ENCODE measurements at places on chromosomes 12 and 14.

DNA sequence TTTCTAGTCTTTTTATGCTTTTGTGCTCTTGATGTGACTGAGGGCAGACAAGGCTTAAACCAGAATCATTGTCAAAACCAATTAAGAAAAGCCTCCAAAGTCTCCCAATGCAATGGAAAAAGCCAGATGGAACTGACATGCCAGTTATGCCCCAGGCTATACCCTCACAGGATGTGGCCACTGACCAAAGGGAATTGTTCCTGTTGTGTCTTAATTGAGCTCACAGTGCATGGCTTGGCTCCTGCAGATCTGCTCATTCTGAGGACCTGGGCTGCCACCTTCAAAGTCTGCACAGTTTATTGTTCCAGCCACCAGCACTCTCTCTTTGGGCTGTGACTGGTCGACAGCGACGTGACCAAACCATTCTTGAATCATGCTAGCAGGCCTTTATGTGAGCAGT lies 17.1 kb upstream of the BICD1 start:
- DNase-seq: no peak

DNA sequence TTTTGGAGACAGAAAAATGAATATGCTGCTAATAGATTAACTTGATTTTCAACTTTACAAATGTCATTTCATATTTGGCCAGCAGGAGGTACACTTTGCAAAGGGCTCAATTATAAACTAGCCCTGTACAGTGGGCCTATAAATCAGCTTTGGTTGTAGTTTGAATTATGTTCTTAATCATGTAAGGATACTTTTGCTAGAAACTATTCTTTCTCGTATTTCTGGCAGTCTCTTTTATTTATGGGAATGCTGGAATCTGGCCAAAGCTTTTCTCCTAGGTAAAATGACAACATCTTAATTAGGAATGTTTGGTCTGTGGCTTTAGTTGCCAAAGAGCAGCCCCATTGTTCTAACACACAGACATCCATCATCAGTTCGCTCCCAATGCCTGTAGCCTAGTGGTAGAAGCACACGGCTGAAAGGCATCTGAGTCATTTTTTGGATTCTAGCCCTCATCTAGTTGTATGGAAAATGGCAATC lies 1322.3 kb upstream of the SEL1L start:
- DNase-seq: no peak

DNA sequence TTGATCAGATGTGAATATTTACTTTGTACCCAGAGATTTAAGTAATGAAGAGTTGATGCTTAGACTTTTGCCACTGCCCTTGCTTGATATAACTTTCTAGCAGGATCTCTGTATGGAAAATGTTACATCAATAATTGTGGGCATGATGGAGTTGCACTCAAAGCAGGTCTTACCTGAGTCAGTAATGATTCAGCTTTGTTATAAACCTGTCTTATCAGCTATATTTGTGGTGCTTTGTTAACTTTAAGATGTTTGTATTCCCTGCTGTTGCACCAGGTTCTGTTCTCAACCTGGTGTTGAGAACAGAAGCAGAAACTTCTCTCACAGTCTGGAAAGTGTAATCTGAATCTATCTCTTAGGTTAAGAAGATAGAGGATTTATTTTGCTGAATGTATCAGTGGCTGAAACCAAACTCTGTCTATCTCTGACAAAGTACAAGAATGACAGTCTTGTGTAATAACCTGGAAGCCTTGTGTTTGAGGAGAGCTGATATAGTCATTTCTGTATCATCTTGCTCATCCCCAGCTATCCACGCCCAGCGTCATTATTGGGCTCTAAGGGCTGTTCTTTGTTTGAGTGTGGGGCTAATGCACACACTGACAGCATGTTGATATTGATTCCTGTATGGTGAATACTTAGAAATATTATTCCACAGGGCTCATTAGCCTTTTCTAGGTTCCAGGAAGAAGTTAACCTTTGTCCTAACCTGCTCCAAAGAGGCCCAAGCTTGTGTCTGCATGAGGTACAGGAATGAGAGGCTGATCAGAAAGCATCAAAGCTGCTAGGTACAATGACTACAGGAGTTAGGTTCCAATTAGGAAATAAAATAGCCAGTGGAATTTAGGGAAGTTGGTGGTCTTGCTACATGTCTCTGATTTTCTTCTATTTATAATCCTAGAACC lies 3.6 kb downstream of the AKAP6 start:
- no peak for DNase-seq

- no peak for DNase-seq
Observed at GRCh38 chr14:90503582-90503981, 106.8 kb downstream of the CALM1 start.

GRCh38 chr12:117686911-117687377 lies 281.8 kb downstream of the KSR2 start:
- DNase-seq: no peak

- no peak for DNase-seq
Observed at GRCh38 chr12:42473561-42473960, 116.0 kb downstream of the PRICKLE1 start.

DNA sequence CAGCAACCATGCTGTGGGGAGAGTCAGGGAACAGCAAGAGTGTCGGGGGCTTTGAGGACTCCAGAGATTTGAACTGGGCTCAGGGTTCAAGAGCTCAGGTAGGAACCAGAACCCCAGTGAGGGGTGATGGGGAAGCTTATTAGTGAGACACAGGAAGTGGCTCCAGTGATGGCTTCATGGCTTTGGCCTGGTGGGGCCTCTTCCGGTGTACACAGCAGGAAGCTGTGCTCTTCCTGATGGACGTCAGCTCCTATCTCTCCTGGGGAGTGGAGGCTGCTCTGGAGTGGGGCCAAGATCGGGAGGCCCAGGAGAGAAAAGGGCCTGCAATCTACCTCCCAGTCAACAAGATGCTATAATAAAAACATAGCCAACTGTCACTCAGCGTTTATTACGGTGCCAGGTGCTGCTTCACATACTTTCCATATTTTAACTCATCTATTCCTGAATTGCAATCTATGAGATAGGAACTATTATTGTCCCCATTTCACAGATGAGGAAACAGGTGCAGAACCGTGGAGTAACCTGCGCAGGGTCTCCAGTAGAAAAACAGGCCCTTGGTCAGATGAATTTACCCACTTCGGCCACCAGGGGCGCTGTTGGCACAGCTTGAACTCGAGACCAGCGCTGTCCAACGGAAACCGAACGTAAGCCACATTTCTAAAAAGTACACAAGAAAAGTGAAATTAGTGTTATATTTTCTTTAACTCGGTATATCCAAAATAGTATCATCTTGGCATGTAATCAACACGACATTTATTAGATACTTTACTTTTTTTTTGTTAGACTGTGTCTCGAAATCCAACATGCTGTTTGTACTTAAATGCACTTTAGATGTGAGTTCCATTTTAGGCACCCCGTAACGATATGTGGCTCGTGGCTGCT lies 63.6 kb upstream of the DLK1 start:
- no peak for DNase-seq

- no peak for DNase-seq
Observed at GRCh38 chr12:70772836-70773235, 135.6 kb upstream of the PTPRB start.

DNA sequence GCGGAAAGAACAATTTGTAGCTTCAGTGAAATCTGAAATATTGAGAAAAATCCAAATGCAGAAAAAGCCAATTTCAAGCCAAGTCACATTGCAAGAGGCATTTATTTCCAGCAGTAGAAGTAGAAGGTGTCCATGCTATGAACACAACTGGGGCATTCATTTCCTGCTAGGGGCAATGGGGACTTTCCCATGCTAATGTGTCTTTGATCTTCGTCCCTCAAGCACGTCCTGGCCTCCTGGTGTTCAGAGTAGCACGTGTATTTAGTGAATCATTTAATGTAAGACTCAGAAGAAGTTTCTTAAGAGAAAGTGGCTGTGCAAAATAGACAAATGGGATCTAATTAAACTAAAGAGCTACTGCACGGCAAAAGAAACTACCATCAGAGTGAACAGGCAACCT lies 267.9 kb downstream of the TMEM132C start:
- no peak for DNase-seq

GRCh38 chr14:61599942-61600341 lies 95.4 kb upstream of the HIF1A start:
- no peak for DNase-seq

DNA sequence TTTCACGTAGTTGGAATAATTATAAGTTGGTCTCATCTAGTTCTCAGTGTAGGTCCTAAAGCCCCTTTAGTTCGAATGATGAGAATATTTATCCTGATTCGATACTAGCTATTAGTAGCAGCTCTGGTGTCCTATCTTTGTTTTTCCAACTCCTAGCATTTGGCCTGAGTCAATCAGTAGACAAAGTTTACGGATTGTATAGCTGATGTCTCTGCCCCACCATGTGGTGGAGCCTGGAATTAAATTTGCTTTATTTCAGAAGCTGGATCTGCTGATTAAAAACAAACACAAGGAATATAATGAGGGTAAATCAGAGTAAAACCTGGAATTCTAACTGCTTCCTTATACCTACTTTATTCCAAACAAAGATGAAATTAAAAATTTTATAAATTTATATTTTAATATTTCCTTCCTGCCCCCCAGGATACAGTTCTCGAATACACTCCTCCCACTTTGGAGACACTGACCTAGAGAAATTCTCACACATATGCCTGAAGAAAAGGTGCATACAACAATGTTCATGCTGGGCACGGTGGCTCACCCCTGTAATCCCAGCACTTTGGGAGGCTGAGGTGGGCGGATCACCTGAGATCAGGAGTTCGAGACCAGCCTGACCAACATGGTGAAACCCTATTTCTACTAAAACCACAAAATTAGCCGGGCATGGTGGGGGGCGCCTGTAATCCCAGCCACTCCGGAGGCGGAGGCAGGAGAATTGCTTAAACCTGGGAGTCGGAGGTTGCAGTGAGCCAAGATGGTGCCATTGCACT lies 7.6 kb upstream of the BRMS1L start:
- no peak for DNase-seq

GRCh38 chr14:51209457-51209856 lies 30.6 kb upstream of the TMX1 start:
- DNase-seq: no peak

DNA sequence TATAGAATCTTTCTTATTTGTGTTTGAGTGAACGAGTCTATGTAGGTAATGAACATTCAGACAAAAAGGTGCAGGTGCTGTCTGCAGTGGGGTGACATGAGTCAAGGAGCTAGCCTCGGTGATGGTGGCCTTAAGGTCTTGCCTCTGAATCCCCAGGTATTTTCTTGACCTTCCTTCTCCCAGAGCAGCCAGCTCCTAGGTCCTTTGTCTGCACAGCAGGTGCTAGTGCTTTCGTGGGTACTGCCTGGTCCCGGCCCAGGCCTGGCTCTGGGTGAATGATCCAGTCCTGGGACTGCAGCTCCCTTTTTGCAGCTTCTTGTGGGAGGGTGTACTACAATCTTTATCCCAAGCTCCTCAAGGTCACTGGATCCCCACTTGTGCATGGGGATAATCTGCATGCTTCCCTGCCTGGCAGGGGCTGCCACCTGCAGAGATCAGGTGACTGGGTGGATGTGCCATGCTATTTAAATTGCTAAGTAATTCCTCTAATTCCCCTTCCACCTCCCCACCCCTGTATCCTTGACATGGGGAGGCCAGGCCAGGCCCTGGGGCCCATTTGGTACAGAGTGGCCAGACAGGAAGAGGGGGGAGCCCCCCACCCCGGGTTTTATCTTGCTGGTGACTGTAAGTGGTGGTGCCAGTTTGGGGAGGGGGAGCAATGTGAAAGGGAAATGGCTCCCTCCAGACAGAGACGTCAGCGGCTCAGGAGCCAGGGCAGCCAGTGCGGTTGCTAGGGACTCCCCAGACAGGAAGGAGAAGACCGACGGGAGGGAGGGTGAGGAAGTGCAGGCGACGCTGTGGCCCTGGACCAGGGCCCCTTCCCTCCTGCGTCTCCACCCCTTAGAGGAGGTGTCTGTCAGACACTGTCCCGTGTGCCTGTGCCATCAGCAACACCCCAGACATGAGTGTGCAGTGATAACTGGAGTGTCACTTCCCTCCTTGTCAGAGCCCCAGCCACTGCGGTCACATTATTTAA lies 6.7 kb downstream of the VASH1 start:
- peak; percentile 67 for DNase-seq

DNA sequence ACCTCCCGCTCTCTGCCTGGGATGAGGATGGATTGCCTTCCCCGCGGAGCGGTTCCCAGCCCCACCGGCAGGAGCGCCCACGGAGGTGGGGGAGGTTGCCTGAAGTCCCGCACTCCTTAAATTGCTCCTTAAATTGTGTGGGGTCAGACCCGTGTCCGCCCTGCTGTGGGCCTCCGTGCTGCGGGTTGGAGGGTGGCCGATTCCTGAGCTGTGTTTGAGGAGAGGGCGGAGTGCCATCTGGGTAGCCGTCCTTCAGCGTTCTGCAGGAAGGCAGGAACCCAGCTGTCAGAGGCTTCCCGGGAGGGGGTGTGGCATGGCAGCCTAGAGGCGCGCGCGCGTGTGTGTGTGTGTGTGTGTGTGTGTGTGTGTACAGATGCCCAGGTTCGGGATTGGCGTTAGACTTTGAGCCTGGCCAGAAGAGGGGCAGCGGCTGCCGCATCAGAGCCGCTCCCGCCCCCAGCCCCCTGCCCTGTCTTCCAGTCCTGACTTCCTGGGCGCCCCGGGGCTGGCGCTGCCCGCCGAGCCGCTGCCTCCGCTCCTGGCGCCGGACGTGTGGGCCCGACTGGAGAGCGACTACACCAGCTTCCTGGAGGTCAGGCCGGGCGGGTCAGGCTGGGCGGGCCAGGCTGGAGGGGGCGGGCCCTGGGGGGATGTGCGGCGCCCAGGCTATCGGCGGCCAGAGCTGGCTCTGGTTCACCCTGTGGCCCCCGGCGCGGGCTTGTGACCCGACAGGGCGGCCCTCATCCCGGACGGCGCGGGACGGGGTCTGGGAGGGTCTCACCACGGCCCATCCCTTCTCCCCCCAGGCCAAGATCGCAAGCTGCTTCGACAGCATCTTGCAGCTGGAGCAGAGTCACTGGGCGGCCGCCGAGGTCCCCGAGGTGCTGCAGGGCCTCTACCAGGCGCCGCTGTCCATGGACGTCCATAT lies 9.2 kb downstream of the EXOC3L4 start:
- DNase-seq: no peak

DNA sequence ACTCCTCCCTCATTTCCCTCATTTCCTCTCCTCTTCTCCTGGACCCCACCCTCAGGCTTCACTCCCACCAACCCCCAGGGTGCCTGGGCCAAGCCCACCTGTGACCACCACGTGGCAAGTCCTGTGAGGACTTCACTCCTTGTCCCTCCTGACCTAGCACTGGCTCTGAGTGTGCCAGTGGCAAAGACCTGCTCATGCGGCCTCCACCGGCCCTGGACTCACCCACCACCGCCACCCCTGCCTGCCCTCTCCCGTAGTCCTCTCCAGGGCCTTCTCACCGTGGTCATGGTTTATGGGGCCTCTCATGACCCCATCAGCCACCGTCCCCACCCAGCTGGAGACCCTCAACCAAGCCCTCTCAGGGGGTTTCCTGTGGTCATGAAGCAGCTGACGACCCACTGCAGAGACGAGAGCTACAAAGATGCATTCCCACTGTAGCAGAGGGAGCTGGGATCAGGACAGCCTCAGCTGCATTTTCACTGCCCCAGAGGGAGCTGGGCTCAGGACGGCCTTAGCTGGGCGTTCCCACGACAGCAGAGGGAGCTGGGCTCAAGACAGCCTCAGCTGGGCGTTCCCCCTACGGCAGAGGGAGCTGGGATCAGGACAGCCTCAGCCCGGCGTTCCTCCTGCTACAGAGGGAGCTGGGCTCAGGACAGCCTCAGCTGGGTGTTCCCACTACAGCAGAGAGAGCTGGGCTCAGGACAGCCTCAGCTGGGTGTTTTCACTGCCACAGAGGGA lies 3.2 kb upstream of the C14orf180 start:
- no peak for DNase-seq

GRCh38 chr14:71235875-71236274 lies 328.6 kb downstream of the PCNX1 start:
- DNase-seq: no peak

GRCh38 chr12:131824450-131824849 lies 3.7 kb upstream of the MMP17 start:
- DNase-seq: no peak

- no peak for DNase-seq
Observed at GRCh38 chr12:102918840-102919239, 1.8 kb upstream of the PAH start.
